ENCODE measurements at places on chromosomes 16 and 17.

GRCh38 chr16:60727851-60728250, 1308.4 kb downstream of the CDH8 start:
- no peak for DNase-seq

DNA sequence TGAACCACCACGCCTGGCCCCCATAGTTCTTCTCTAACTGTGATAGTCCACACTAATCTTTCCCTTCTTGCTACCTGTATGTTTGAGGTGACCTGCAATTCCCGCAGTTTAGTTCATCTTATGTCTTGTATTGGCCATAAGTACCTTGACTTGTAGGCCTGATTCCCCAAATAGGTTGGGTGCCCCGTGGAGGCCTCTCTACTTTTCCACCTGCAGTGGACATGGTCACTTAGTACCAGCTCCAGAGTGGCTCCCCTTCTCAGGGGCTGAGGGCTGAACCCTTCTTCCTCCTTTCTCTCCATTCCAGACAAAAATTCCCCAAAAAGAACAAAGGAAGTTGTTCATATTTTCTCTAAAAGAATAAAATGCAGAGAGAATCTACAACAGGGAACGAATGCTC, 33.5 kb upstream of the CES5A start:
- DNase-seq: no peak

GRCh38 chr16:77539421-77540034, 104.7 kb upstream of the ADAMTS18 start:
- no peak for DNase-seq

GRCh38 chr16:30715750-30716445, 16.9 kb downstream of the SRCAP start:
- peak; percentile 85 for DNase-seq

- no peak for DNase-seq
These were observed 134.4 kb downstream of the CYLD start for GRCh38 chr16:50876263-50876662.

- no peak for DNase-seq
These were observed 193.8 kb downstream of the SLC39A11 start for GRCh38 chr17:72898725-72899124.

GRCh38 chr16:84557504-84557903, 53.0 kb upstream of the MEAK7 start:
- no peak for DNase-seq

GRCh38 chr16:3879258-3879886, 1.1 kb downstream of the CREBBP start:
- peak; percentile 11 for DNase-seq

- DNase-seq: no peak
These were observed 19.6 kb upstream of the CACNA1H start for GRCh38 chr16:1133271-1133670.

DNA sequence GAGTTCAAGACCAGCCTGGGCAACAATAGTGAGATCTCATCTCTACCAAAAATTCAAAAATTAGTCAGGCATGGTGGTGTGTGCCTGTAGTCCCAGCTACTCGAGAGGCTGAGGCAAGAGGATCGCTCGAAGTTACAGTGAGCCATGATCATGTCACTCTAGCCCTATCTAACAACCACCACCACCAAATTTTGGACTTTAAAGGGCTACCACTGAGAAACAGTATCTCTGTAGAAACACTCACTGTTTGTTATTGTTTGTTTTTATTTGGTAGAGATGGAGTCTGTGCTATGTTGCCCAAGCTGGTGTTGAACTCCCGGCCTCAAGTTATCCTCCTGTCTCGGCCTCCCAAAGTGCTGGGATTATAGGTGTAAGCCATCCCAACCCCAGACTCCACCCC, 1.3 kb upstream of the UBALD2 start:
- DNase-seq: no peak

DNA sequence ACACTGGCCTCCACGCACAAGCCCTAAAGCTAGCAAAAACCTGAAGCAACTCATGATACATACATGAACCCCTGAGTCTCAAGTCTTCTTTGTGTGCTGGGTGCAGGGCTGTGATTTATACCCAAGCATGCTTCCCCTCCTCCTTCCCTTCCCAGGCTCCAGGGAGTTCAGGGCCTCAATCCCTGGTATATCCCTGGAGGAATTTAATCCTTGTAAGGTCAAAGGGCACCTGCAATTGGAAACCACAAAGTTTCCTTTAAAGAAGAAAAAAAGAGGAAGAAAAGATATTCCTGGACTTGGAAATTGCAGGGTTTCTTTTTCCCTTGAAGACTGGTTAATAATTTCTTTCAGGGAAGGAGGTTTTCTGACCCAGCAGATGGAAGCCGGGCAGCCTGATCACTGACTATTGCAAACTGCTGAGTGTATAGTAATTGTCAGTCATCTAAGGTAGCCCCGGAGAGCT, 182.3 kb downstream of the AATF start:
- DNase-seq: no peak

DNA sequence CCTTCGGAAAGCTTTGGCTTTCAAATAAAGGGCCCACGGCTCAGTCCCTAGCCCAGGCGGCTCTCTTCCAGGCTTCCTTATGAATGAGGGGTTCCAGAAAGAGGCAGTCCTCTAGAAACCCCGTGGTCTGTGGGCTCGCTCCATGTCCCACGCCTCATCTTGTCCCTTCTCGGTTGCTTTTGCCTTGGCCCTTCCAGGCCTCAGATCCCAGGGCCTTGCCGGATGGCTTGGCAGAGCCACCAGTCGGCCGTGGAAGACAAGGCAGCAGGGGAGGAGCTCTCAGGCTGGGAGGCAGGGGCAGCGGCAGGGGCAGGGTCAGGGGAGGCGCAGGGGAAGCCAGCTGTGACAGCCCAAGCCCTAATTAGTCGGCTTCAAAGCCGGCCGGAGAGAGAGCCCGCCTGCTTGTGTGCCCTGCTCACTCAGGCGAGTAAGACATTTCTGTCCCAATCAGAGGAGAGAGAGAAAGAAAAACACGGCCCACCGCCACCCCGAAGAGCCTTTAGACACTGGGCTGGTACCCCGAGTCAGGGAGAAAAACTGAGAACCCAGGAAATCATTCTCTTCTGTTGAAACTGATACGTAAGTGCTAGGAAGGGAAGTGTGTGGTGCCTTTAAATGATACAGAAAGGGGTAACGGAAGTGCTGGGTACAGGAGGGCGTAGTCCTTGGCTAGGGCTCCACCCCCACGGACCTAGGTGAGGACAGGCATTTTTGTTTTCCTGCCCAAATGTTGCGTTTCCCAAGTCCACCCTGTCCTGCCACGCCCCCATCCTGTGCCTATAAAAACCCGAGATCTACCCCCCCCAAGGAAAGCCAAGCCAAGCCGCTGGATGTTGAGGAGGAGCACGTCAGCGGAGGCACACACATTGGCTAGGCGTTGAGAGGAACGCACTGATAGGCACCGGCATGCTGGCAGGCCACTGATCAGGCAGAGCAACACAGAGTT, 27.8 kb upstream of the MEIOC start:
- no peak for DNase-seq

GRCh38 chr17:65559804-65560627, 1.4 kb downstream of the AXIN2 start:
- no peak for DNase-seq

GRCh38 chr17:75845058-75845711, 981 bp upstream of the UNC13D start:
- DNase-seq: peak; percentile 76

DNA sequence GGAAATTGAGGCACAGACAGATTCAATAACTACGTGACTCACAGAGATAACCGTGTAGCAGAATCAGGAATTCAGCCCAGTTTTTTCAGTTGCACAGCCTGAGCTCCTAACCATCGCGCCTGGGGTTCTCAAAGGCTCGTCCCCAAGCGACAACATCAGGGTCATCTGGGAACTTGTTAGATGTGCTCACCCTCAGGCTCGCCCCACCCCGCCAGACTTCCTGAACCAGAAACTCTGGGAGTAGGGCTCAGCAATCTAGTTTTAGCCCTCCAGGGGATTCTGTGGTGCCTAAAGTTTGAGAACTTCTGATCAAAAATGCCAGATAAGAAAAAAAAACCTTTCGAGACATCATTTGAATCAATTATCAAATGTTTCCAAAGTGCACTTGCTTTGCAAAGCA, 559.8 kb downstream of the WWOX start:
- DNase-seq: no peak

- no peak for DNase-seq
These were observed 217.3 kb downstream of the RAB11FIP4 start for GRCh38 chr17:31608659-31609254.

DNA sequence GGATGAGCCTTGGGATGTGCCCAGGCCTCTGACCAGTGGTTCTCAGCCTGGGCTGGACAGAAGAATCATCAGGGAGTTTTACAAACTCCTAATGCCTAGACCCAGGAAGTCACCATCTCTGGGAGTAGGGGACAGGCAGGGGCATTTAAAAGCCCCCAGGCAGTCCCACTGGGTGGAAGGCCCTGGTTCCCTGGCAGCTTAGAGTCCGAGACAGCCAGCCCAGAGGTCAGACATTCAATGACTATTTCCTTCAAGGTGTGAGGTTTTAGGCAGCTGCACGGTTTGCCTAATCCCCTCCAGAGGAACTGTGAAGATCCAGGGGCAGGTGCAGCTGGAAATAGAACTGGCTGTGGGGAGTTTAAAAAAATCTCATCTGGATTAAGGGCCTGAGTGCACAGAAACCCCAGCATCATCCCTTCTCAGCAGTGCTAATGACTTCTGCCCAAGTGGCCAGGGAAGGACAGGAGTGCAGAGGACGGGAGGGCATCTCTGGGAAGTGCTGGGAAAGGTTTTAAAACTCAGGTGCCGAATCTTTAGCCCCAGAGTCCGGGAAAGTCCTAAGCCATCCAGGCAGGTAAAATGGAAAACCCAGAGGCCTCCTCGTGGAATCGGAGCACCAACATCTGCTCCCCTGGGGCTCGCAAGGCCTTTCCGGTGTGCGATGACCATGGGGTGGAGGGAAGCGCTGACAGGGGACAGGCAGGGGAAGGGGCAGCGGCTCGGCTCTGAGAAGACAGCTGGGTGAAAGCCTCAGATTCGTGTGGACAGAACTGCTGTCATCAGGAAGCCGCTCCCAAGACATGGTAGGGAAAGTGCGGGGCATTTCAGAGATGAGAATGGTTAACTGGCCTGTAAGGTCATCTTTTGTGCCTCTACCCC, 1.5 kb upstream of the LGALS3BP start:
- DNase-seq: no peak

- DNase-seq: no peak
These were observed 81.4 kb upstream of the FOXF1 start for GRCh38 chr16:86428729-86429517.

DNA sequence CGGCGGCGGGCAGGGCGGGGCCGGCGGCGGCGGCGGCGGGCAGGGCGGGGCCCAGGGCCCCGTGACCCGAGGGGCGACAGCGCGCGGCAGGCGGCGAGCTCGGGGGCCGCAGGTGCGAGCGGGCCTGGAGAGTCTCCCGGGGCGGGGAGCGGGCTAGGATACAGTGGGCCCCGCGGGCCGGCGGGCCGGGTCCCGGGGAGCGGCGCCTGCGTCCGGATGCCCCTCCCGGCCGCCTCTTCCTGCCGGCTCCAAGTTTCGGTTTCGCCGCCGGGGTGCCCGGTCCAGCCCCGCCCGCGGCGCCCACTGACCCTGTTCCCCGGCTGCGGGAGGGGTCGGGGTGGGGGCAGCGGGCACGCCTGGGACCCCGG, at the start of gene RNF213:
Gene RNF213 (plus strand): TSS at position 62 of the 368 bp plus-strand sequence. CDS start 2,830 bp downstream, outside the sequence.
- peak; percentile 41 for DNase-seq

- no peak for DNase-seq
These were observed 35.2 kb downstream of the ZNF207 start for GRCh38 chr17:32385121-32385520.

GRCh38 chr16:55645986-55646385, 9.8 kb upstream of the SLC6A2 start:
- DNase-seq: no peak

DNA sequence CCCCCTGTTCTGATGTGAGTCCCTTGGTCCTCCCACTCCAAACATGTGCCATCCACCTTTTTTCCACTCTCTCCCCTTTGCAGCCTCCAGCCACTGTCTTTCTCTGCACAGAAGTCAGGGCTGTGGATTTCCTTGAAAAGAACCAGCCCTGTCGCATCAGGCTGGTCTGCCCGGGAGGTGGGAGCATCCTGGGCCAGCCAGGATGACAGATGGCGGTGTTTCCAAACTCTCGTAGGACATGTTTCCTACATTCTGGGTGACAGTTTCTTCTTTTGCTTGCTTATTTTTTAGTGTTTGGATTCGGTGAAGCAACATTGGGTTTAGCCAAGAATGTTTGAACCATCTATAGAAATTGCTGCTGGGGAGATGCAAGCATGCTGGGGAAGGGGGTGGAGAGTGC, 100.8 kb downstream of the CCDC182 start:
- no peak for DNase-seq

- peak; percentile 41 for DNase-seq
These were observed 450.0 kb downstream of the PMP22 start for GRCh38 chr17:14815079-14815478.

GRCh38 chr17:45388604-45389325, 43.9 kb downstream of the ARHGAP27 start:
- DNase-seq: peak; percentile 27

GRCh38 chr17:14361945-14362508, 61.1 kb downstream of the HS3ST3B1 start:
- DNase-seq: no peak

GRCh38 chr17:17422217-17422610, 54.6 kb upstream of the MED9 start:
- DNase-seq: no peak

DNA sequence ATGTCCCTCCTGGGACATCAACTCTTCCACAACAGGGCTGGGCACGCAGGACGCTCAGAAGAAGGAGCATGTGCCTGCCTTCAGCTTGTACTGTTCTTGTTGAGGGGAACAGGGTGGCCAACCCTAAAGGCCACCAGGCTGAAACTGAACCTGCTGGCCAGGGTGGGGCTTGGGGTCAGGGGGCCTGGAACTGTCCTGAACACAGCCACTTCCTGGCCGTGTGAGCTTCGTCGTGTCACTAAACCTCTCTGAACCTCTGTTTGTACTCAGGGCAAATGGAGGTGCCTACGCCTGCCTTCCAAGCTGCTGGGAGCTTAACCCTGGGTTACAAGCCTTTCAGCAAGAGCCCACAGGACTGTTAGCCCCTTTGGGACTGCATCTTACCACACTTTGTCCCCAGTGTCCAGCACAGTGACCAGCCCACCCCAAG, 6.7 kb downstream of the ARHGAP27 start:
- DNase-seq: no peak

DNA sequence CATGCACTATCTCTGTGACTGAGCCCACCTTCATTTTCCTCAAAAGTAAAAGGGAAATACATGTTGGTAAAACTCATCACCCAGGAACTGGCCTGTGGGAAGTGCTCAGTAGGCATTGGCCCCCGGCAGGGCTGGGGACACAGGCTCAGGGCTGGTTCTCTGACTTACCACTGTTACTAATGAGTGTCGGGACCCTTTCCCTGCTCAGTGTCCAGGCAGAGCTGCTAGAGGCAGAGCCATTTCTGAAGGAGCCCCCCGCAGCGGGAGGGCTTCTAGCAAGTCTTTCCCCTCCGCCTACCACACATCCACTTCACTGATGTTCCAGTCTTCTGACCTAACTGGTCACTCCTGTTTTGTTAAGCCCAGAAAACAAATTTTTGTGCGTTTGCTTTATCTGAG, 1.7 kb upstream of the PEMT start:
- DNase-seq: no peak

Data from iris pigment epithelial cell (primary cell).